ENCODE measurements at places on chromosomes 2 and 18.
A peak's percentile ranks its signal among the peaks of the same experiment; 100 is the strongest.

DNA sequence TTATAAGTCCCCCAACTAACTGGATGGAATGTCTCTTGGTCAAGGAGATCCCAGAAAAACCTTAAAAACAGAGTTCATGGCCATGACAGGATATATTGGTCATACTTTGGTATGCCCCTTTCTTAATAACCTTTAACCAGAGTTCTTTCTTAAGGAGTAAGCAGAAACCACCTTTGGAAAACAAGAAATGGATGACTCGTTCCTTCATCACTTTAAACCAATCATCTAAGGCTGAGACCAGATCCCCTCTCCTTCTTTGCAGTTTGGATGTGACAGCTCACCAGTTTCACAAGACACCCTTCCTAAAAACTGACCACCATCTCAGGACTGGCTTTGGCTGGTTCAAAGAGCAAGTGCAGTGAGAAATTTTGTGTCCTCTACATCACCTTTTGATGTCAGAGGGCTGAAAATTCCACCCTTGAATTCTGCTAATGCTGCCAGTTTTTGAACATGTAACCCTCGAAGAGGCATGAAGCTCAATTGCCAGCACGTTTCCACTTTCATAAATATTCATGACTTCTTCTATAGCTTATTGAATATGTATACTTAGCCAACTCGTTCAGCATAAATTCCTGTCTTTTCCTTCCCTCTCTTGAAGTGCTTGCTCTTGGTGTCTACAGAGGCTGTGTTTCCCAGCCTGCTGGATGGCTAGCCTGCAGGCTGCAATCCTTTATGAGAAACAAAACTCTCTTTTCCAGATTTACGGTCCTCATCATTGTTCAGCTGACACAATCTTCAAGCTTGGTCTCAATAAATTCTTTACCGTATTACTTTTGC, 1323.5 kb upstream of the TMEFF2 start:
- peak; percentile 42 for DNase-seq

- DNase-seq, result peak; percentile 14
These were observed 788.4 kb downstream of the TSN start for GRCh38 chr2:122543815-122544214.

DNA sequence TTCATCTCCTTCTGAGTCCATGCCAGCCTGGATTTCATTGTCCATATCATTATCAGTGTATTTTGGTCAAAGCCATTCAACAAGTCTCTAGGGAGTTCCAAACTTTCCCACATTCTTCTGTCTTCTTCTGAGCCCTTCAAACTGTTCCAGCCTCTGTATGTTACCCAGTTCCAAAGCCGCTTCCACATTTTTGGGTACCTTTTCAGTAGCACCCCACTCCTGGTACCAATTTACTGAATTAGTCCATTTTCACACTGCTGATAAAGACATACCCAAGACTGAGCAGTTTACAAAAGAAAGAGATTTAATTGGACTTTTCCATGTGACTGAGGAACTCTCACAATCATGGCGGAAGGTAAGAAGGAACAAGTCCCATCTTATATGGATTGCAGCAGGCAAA, 47.4 kb downstream of the TANC1 start:
- DNase-seq, result no peak

DNA sequence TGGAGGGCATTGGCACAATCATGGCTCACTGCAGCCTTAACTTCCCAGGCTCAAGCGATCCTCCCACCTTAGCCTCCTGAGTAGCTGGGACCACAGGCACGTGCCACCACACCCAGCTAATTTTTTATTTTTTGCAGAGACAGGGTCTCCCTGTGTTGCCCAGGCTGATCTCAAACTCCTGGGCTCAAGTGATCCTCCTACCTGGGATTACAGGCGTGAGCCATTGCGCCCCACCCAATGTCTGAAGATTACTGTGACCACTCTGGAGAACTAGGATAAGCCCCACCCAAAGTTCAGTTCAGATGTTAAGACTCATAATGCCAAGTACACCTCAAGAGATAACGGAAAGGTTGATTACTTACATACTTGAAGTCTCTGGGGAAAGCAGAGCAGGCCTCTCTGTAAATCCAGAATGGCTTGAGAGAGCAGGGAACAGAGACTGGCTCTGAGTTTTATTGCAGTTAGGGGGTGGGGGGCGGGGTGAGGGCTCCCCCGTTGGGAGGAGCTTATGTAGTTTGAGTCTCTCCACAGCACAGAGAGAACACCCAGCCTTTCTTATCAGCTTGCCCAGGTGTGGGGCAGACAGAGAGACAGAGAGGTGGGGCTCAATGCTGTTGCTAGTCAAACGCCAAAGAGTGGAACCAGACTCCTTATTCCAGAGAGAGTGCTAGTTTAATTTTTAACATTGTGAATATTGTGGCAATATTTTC, 26.5 kb upstream of the ERICH2 start:
- no peak for DNase-seq

GRCh38 chr2:240917684-240918257, 11.6 kb downstream of the CROCC2 start:
- no peak for DNase-seq

DNA sequence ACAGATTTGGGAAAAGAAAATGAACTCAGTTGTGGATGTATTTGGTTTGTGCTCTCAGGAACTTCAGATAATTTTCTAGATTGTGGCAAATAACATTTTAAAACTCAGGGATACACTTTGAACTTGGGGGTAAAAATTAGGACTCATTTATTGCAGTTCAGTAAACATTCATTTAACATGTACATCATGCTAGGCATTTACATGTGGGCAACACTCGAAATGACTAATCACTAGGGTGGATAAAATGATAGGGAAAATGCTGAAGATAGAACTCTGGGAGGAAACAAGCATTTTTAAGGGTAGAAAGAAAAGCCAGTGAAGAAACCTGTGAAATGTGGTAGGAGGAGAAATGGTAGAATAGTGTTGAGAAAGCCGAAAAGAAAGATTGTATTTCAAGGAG, 7.8 kb downstream of the FAM117B start:
- no peak for DNase-seq

- DNase-seq, result no peak
These were observed 1650.9 kb upstream of the TMEFF2 start for GRCh38 chr2:193845604-193846003.

DNA sequence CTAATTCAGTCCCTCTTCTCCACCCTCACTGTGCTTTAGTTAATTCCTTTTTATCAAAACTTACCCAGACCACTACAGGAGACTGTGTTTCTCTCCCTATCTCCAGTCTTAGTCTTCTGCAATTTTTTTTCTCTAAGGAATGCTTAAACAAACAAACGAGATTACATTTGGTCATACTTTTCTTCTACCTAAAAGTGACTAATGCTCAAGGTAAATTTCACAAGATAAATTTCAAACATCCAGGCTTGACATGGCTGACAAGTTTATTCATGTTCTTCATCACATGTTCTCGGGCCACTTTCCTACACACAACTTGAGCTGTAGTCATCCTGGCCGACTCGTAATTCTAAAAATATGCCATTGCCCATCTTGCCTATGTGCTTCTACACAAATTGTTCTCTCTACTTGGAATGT, 23.2 kb upstream of the ACSL3 start:
- DNase-seq, result no peak

DNA sequence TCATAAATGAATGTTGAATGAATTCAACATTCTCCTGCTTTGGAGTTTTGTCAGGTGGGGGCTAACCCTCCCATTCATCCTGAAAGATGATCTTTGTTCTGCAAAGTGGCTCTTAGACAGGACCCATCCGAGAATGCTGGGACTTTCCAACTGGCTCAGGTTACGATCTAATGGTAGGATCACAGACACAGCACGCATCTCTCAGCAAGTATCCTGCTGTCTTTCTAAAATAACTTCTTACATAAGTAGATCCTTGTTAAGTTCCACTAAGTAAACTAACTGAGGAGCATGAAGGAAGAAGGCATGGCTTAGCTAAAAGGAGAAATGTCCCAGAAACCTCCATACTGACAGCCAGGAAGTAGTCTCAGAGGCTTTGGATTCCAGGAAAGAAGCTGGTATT, 23.7 kb downstream of the CYP27A1 start:
- DNase-seq, result peak; percentile 28

GRCh38 chr2:164760179-164760578, 81.4 kb downstream of the COBLL1 start:
- no peak for DNase-seq

GRCh38 chr18:59379772-59380522, 20.9 kb upstream of the LMAN1 start:
- DNase-seq, result no peak

- DNase-seq, result no peak
These were observed 16.6 kb upstream of the NPAS2 start for GRCh38 chr2:100803334-100803733.

GRCh38 chr2:100137318-100137717, 5.1 kb downstream of the AFF3 start:
- no peak for DNase-seq

DNA sequence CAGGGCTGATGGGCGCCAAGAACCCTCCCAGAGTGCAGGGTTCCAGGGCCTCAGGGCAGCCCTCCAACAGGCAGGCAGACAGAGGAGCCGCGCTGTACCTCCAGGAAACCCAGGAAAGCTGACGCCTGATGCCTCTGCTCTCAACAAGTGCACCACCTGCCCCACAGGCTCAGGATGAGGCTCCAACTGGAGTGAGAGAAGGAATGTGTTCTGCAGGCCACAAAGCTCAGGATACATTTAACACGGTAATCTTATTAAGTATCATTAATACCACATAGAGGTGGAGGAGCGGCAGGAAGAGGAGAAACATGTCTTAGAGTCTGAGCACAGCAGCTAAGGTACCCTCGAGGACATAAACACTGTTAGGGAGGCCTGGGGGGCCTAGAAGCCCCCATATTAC, 155.9 kb upstream of the CAPN13 start:
- no peak for DNase-seq

- DNase-seq, result peak; percentile 51
These were observed 1.1 kb upstream of the HOXD8 start for GRCh38 chr2:176128172-176128981.

GRCh38 chr18:12821408-12821807, 62.6 kb downstream of the PTPN2 start:
- no peak for DNase-seq

DNA sequence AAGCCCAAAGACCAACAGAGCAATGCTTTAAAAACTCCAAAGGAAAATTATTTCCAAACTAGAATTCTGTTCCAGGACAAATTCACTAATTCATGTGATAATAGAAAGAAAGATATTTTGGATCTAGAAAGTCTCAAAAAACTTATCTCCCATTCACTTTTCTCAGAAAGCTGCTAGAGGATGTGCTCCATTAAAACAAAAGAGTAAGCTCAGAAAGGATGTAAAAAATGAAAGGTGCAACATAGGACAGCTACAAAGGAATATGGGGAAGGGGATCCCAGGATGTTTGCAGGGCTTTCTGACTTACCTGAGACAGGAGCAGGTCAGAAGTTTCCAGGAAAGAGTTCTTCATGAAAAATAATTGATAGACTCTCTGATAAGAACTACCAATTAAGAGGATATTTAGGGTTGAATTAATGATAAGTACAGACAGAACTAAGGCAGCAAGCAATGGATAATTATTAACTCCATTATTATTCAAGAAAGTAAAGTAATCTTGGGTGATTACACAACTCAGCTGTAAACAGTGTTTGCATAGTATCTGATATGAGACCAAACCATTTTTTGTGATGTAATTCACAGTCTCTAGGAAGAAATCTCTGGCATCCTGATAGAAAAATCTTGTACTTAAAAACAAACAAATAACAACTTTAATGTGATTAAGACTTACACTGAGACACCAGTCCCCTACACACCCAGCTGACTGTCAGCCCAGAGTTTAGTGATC, 20.9 kb downstream of the LYG1 start:
- DNase-seq, result no peak

- no peak for DNase-seq
These were observed 52.6 kb upstream of the MAP4K4 start for GRCh38 chr2:101644842-101645383.

- DNase-seq, result no peak
These were observed 195.4 kb upstream of the HDAC4 start for GRCh38 chr2:239596253-239596652.

DNA sequence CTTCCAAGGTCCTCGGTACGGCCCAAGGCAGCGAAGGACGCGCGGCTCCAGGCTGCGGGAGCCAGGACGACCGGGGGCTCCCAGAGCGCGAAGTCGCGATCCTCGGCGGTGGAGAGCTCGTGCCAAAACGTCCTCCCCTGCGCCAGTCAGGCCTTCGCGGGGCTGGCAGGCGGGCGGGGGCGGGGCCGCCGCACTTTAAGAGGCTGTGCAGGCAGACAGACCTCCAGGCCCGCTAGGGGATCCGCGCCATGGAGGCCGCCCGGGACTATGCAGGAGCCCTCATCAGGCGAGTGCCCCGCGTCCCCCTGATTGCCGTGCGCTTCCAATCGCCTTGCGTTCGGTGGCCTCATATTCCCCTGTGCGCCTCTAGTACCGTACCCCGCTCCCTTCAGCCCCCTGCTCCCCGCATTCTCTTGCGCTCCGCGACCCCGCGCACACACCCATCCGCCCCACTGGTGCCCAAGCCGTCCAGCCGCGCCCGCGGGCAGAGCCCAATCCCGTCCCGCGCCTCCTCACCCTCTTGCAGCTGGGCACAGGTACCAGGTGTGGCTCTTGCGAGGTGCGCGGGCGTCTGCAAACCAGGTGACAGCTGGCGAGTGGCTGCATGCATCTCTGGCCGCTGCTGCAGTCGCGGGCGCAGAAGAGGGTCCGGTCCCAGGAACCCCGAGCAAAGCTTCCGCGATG, at the start of gene CIDEA:
Gene CIDEA (plus strand): TSS at position 226 of the 684 bp plus-strand sequence. CDS start 23 bp downstream, at position 249.
- peak; percentile 36 for DNase-seq

- no peak for DNase-seq
These were observed 247.6 kb downstream of the SLC8A1 start for GRCh38 chr2:40204268-40204667.

DNA sequence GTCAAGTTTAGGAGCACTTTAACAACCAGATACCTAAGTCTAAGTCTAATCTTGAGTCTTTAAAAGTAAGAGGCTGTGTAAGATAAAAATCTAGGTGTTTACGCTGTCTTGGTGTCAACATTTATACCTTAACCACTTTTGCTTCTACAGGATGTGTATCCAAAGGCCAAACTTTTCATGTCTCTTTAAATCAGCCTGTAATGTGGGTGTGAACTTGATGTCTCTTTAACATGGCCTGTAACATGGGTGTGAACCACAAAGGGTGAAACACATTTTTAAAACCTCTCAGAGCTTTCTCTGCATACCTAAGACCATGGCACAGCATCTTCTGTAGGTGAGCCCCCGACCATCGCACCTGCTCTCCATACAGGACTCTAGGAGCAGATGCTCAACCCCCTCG, 40.4 kb downstream of the SH3YL1 start:
- DNase-seq, result no peak

- no peak for DNase-seq
These were observed 207.5 kb upstream of the HAAO start for GRCh38 chr2:42999856-43000241.

- DNase-seq, result peak; percentile 19
These were observed 31.7 kb downstream of the LPIN2 start for GRCh38 chr18:2981212-2981728.

Measured in Daoy (cell line).